ENCODE measurements at places on chromosomes 3 and 15.

GRCh38 chr3:107198581-107199181, 178.6 kb upstream of the CCDC54 start:
- no peak for DNase-seq

GRCh38 chr3:46825450-46825849, 37.8 kb downstream of the MYL3 start:
- no peak for DNase-seq

DNA sequence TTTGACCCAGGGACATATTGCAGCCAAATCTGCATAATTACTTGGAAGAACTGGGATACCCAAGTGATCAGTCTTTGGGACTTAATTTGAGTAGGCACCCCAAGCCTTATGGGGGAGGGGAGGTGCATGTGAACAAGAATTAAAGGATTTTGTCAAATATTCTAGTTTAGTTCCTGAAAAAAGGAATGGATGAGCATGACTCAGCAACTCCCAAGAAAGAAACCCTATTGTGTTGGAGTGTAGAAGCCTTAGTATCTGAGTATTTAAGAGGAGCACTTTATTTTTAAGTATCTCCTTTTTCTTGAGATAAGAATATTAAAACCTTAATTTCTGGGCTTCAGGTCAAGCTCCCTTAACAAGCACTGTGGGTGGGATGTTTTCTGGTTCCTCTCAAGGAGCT, 222.4 kb downstream of the CD47 start:
- DNase-seq, result no peak

- DNase-seq, result no peak
Observed at GRCh38 chr15:31382713-31383045, 56.0 kb downstream of the KLF13 start.

GRCh38 chr3:99859825-99860224, 42.2 kb downstream of the CMSS1 start:
- DNase-seq, result no peak

GRCh38 chr3:117536006-117536405, 826.4 kb downstream of the TUSC7 start:
- no peak for DNase-seq

- no peak for DNase-seq
Observed at GRCh38 chr3:122536632-122537001, 21.9 kb upstream of the KPNA1 start.

- no peak for DNase-seq
Observed at GRCh38 chr3:68239542-68239941, 585.1 kb upstream of the SUCLG2 start.

- DNase-seq, result peak; percentile 77
Observed at GRCh38 chr3:46998121-46998851, 18.8 kb downstream of the NBEAL2 start.

DNA sequence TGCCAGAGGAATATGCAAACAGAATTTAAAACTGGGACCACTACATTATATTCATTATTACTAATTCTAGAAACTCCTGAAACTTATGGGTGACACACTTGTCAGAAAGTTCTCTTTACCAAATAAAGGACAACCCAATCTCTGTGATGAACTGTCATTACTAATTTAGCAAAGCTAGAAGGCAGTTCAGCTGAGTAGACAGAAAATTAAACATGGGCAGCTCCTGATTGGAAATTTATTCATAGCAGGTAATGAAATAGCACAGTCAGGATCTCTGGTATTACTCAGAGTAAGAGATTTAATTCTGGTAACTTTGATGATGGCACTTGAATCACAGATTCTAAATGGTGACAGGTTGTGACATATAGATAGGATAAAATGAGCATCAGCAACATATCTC, 123.0 kb downstream of the GBE1 start:
- DNase-seq, result no peak

DNA sequence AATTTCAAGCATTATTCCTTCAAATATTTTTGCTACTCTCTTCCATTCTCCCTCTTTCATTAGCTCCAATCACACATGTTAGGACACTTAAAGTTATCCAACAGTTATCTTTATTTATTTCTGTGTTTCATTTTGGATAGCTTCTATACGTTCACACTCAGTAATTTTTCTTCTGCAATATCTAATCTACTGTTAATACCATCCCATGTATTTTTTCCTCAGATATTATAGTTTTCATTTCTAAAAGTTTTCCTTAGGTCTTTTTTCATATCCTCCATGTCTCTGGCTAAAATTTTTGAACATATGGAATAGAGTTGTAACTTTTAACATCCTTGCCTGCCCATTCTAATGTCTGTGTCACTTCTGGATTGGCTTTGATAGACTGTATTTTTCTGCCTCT, 73.4 kb downstream of the CTNNB1 start:
- no peak for DNase-seq

DNA sequence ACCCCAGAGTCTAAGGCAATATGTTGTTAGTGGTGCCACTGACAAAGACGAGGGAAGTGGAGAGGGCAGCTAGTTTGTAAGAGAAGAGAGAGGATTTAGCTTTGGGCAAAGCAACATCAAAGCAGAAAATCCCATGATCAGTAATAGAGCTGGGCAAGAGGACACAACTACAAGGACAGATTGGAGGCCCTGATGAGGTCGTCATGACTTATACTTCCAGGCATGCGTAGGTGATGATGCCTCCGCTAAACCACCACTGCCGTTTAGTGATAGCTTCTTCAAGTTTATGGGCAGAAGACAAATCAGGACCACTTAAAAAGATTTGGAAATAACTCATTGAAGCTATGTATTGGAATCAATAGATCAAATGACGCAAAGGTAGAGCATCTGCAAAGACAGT, 2.6 kb downstream of the HRG start:
- no peak for DNase-seq

DNA sequence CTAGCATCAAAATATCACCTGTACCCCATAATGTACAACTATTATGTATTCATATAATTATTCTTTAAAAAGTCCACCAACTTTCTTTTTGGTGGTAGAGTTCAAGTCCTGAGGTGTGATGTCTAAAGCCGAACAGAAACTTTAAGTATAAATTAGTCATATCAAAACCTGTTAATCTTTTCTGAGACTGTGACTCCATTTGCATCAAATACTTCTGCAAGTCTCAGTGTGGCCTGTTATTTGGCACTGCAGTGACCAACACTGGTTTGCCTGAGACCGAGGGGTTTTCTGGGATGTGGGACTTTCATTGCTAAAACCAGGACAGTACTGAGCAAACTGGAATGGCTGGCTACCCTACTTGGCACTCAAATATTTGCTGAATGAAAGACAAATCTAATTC, 7.3 kb downstream of the NGLY1 start:
- DNase-seq, result no peak

DNA sequence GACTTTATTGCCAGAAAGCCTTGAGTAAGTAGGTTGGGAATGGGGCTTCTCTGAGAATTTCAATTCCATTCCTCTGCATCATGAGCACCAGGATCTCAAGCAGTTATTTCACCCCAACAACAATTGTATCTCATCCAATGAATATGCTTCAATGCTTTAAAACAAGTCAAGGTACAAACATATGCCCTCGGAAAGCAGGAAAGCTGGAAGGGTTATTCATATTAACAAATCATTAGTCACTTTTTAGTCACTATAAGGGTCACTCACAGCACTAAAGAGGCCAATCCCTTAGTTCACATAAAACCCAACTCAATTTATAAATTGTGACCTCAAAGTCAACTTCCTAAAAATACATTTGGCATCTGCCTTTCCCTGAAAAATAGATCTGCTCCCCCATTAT, 16.2 kb downstream of the MB21D2 start:
- DNase-seq, result no peak

- no peak for DNase-seq
Observed at GRCh38 chr15:79357566-79357965, 46.7 kb downstream of the TMED3 start.

- DNase-seq, result no peak
Observed at GRCh38 chr3:101848326-101848725, 988 bp upstream of the NFKBIZ start.

- DNase-seq, result no peak
Observed at GRCh38 chr3:116200956-116201690, 244.2 kb downstream of the LSAMP start.

- no peak for DNase-seq
Observed at GRCh38 chr3:123198372-123198771, 3.4 kb upstream of the SEC22A start.

- peak; percentile 6 for DNase-seq
Observed at GRCh38 chr15:32657198-32657883, 15.8 kb downstream of the SCG5 start.

GRCh38 chr15:100780208-100780800, 99.3 kb upstream of the ALDH1A3 start:
- DNase-seq, result no peak

GRCh38 chr3:116118475-116119169, 326.7 kb downstream of the LSAMP start:
- DNase-seq, result no peak

DNA sequence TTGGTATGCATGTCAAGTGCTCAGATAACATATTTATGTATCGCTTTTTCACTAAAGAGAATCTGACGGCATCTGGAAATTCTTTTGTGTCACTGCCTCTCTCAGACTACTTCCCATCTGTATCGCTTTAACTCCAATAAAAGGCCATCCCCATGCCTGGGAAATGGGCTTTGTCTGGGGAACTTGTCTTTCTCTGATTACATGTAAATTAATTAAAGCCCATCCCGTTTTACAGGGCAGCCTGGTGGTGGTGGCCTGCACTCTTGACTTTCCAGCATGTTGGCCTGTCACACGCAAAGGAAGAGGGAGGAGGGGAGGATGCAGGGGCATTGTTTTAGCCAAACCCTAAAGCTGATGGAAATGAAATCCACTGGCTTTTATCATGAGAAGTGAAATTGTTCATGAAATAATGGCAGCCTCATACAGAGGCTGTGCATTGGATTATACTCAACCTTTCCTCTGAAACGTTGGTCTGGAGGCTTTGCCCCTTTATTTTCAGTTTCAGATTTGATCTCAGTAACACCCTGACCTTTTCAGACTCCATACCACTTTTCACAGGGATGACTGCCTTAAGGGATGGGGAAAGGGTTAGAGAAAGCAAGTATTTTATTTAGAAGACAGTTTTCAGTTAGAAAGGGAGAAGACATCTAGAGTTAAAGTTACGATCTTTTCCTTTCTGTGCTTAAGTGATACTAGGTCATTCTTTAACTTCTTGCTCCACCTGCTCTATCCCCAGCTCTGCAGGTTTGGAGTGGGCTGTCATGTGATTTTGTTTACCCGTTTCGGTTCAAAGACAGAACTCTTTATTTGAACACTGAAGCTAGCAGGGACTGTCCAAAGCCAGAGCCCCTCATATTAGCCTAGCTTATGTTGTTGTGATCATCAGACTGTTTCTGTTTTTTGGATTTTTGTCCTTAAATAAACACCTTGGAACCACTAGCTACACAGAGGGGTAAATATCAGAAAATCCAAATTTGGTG, 94.6 kb upstream of the CTDSPL start:
- no peak for DNase-seq

DNA sequence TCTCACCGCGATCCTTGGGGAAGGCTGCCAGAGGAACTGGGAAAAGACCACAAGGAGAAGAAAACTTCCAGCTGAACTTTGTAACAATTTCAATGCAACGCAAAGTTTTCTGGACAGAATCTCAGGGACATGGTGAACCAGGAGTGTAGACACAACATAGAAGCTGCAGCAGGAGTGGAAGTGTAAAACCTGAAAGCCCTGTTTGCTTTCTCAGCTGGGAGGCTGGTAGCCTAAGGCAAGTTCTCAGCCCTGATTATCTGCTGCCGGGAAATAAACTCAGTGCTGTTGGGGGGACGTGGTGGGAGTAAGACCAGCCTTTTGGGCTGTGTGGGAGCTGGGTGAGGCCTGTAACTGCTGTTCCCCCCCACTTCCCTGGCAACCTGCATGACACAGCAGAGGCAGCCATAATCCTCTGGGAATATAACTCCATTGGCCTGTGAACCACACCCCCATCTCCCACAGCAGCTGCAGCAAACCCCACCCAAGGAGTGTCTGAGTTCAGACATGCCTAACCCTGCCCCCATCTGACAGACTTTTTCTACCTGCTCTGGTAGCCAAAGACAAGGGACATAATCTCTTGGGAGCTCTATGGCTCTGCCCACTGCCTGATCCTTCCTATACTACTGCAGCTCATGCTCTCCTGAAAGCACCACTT, 106.7 kb downstream of the ZNF621 start:
- DNase-seq, result no peak

DNA sequence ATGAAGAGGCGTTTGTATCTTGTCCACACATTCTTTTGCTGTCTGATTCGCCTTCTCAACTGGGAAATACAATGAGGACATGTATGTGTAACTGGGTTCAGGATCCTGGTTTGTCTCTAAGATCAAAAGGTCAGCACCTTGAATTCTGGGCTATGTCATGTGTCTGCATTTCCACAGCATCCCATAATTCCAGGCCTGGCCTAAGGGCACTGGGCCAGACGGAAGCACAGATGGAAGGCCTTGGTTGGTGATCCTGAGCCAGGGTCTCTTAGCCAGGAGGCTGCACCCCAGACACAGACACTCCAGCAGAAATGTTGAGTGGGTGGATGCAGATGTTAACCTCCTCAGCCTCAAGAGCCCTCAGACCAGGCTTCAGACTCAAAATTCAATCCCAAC, 23.7 kb upstream of the HERC1 start:
- DNase-seq, result no peak

DNA sequence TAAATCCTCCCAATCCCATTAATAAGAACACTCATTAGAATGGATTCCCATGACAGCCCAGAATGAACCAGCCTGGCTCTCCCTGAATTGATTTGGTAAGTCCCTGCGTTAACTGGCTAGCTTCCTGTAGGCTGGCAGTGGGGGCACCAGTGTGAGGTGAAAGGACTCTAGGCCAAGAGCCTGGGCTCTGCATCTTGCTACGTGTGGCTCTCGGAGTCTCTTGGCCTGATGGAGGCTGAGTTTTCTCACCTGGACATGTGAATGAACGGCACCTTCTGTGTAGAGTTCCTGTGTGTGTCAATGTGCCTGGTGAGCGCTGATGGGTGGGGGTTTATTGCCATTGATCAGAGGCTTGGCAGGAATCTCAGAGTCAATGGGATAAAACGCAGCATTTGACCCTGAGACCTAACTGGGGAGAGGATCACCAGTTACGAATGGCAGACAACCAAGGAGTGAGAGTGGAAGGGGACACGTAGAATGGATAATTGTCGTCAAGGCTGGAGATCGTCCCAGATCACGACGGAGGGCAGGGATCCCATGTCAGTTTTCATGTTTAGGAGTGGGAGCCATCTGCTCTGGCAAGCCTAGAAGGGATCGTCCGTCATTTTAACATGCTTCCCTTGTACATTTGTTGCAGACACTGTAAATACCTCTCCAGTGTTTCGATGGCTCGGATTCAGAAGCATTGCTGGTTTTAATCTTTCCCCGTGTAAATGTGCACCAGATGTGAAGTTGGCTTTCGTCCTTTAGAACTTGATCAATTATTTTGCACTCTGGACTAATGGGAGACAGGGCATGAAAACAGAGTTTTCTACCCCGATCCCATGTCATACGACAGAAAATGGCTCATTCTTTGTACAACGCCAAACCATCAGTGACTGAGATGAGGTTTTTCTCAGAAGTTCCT, 9.0 kb upstream of the KLF13 start:
- no peak for DNase-seq
